HAP-1 (cell line): ENCODE measurements at places on chromosomes 11 and 22.

DNA sequence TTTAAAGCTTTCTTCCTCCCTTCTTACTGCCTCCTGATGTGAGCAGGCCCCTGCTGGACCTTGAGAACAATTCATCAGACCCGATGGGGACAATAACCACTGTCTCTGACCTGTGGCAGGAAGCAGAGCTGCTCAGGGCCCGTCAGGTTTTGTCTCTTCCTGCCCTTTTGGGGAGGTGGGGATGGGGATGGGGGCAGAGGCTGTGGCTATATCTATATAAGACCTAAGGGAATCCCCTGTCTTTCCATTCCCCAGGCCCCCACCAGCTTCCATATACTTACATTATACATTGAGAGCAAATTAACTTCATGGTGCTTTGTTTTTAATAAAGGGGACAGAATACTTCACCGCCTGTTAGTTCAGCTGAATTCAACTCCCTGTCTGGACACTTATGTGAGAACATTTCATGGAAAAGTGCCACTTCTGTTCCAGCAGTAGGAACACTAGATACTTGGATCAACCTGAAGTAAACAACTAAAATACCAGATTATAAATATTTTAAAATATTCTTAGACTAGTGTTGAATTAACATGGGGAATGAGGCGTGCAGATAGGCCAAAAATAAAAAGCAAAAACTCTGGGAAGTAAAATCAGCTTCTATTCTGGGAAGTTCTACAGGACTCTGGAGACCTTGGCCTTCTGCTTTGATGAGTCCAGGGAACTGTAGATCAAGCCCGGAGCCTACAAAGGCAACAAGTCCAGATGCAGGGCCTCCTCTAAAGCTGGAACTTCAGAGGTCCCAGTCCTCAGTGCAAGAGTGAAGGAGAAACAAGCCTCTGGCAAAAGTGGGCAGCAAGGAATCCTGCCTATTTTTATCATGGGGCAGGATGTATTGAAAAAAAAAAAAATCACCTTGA is 11.1 kb downstream of the ZP1 start:
- DNase-seq = no peak

GRCh38 chr11:131841028-131841427 is 470.6 kb downstream of the NTM start:
- no peak for DNase-seq

- no peak for DNase-seq
Observed at GRCh38 chr11:86955111-86955360, 159 bp downstream of the FZD4 start.

GRCh38 chr11:108160970-108161566 is 39.7 kb downstream of the ACAT1 start:
- DNase-seq = no peak

DNA sequence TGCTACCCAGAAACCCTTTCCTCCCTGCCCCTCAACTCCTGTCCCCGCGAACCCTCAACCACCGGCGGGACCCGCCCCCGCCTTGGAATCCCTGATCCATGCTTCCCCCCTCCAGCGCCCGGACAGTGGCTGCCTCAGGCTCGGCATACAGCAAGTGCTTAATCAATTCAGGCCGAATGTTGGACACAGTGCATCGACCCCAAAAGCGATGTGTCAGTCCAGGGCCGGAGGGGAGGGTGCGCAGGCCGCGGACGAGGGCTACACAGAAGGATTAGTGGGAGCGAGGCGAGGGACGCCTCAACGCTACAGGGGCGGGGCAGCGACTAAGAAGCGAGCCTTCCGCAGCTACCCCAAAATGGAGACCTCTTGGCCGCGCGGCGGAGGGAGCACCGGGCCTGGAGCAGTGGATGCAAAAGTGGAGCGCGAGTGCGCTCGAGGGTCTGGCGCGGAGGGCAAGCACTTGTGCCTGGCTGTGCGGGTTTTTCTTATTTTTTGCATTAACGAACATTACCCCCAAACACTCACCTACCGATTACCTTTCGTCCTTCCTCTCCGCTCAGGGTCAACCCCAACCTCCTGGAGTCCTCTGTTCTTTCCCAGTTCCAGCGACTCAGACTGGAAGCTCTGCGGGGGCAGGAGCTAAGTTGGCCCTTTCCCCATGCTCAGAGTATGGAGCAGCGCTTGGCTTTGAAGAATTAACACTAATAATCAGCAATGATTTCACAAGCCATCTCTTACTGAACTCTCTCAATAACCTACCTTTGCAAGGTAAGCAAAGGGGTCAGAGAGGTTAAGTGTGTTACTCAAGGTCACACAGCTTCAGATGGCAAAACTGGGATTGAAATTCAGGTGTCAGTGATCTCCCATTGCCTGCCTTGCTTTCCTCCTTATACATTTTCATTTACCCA is 30.0 kb upstream of the WNT11 start:
- peak; percentile 54 for DNase-seq

DNA sequence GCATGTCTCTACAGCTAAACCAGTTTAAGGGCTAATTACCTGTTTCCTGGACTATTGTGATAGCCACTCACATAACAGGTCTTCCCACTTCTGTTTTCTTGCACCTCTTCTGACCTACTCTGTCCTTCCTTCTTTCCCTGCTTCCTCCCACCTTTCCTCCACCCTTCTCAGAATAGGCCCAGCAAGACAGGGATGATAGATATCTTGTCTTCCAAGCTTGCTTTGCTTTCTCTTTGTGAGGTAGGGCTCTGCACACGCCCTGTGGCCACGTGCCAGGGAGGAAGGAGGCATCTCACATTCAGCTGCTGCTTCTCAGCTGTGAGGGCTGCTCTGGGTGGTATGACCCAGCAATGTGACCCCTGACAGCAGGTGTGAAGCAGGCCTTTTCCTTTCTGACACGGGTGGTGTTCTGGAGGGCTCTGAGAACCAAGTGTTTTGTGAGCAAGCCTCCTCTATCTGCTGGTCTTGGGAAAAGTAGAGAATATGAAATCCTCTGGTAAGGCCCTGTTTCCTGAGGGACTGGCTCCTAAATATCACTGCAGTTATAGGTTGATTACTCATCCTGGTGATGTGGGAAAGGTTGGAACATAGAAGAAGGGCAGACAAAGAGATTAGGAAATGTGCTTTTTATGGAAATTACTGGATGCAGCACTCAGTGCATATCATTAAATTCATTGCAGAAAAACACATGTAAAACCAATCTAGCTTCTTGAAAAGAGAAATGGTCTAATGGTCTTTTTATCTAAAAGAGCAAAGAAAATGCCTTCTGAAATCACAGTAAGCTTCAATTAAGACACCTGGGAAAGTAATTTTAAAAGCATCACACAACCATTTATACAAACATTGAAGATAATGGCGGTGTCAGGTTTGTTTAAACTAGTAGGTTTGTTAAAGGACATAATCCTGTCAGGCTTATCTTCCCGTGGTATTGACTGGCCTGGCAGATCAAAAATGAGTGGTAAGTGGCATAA is 8.5 kb downstream of the AMOTL1 start:
- DNase-seq = no peak

DNA sequence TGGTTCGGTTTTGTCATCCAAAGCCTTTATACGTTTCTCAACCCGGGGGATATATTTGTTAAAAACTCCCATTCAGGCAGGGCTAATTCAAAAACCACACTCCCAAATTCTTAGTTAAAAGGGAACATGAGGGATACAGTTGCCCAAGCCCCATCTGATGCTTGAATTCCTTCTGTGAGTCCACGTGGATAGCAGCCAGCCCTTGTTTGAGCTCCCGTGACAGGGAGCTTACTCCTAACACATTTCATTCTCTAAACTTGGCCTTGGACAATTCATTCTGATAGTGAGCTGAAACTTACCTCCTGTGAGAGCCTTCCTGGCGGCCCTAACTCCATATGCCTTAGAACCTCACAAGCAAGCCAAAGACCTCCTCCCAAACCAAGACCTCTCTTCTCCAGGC is 357.5 kb downstream of the TENM4 start:
- DNase-seq = no peak

DNA sequence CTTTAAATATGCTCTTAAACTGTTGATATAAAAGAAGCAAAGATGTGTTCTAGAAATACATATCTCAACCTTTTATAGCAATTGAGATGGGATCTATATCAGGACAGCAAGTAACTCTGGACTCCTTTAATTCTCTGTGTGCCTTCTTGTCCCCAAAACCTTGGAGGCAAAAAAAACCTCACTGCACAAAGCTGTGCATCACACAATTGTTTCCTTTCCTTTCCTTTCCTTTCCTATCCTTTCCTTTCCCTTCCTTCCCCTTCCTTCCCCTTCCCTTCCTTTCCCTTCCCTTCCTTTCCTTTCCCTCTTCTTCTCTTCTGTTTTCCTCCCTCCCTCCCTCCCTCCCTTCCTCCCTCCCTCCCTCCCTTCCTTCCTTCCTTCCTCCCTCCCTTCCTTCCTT is 9.5 kb upstream of the TTC12 start:
- no peak for DNase-seq

DNA sequence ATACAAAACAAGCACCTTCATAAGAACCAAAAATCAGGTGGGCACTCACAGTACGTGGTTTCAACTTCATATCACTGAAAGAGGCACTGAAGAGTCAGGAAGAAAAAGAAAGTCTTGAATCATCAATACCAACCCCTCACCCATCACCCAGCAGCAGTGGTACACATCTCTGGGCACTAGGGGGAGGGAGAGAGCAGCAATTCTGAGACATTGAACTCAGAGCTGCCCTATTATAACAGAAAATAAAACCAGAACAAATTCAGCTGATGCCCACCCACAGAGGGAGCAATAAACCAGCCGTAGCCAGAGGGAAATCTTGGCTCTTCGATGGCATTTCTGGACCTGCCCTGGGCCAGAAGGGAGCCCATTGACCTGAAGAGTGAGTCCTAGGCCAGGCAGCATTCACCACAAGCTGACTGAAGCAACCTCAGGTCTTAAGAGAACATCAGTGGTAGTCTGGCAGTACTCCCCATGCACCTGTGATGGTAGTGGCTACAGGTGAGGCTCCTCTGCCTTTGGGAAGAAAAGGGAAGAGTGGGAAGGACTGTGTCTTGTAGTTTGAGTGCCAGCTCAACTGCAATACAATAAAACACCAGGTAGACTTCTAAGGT is 42.2 kb upstream of the FAM181B start:
- DNase-seq = peak; percentile 56

DNA sequence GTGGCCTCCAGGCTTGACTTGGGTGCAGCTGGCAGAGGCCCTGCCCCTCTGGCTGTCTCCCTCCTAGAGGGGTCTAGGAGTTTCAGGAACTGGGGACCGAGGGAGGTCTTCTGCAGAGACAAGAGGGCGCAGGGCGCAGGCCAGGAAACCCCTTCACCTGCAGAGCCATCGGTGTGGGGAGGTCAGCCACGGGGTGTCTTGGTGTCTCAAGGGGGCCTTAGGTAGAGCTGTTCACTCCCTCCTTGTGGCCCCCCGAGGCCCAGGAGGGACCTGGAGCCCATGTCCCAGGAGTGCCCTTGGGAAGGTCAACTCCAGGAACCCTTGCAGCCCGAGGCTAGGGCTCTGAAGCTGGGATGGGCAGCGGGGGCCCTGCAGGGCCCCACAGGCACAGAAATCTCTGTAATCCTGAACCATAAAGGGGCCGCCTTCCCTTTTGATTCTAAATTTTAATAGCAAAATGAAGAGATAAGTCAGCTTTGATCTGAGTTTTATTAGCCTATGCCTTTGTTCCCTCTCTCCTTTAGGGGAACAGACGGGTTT is 31.4 kb upstream of the TH start:
- no peak for DNase-seq

DNA sequence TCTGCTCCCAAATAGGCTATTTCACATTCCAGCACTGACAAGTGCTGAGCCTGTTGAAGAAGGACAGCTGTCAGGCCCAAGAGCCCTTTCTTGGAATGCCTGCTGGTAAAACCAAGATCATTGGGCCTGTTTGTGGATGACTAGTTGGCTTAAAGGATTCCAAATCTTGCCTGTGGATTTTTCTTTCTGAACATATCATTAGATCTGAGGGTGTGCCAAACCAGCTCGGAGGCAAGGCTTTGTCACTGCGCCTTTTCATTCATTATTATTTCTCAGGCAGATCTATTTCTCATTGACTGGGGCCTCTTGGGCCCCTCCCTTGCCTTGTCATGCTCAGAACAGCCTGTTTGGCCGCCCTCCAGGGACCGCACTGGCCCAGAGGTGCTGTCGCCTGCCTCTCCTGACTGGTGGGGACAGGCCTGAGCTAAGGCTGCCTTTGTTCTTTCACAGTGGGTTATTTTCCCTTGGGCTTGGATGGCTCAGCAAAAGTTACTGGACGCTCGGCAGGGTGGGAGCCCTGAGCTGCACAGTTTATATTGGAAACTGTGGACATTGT is 222.7 kb upstream of the SESN3 start:
- peak; percentile 64 for DNase-seq

- no peak for DNase-seq
Observed at GRCh38 chr11:70742553-70743291, 344.4 kb downstream of the CTTN start.

GRCh38 chr22:43293655-43294392 is 49.3 kb downstream of the SCUBE1 start:
- no peak for DNase-seq

- no peak for DNase-seq
Observed at GRCh38 chr11:92830377-92831155, 138.9 kb upstream of the MTNR1B start.

DNA sequence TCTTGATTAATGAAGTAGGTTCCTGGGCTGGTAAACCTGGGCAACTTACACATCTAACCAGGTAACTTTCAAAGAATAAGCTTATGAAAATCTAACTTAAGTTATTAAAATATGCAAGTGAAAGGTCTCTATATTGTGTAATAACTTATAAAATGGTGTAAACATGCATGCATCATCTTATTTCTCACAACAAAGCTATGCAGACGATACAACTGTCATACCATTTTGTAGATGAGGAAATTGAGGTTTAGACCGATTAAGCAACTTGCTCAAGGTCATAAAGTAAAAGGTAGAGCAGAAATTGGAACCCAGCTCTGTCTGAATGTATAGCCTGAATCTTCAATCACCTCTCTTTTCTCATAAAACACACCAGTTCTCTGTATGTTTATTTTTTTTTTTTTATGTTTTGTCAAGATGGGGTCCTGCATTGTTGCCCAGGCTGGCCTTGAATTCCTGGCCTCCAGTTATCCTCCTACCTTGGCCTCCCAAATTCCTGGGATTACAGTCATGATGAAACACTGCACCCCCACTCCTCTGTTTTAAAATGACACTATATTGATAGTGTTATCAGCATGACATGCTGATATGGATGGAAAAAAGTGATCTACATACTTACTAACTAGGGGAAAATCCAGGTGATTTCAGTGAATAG is 109.6 kb downstream of the SGSM3 start:
- no peak for DNase-seq

DNA sequence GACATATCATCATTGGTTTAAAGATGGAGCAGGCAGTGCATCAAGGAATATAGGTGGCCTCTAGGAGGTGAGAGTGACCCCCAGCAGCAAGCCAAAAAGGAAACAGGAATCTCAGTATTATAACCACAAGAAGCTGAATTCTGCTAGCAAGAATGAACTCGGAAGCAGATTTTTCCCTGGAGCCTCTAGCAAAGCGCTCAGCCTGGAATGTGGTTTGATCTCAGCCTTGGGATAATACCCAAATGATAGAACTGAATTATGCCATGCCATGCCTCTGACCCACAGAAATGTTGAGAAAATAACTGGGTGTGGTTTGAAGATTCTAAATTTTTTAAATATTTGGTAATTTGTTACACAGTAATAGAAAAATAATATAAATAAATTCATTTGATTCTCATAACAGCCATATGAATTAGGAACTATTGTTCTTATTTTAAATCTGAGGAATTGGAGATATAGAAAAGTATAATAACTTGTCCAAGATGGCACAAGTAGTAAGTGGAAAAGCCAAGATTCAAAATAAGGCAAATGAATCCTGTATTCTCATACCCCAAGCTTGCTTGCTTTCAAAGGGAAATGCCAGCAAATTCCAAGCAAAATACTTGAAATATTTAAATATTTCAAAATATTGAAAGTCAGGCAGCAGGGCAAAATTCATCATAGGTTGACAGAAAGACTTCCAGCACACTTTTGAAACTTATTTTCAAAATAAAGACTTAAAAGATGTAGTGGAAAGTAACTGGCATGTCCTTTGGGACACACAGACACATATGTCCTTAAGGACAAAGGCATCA is 567.4 kb downstream of the KCNA4 start:
- DNase-seq = no peak
